ENCODE measurements at places on chromosomes 1 and 21.

DNA sequence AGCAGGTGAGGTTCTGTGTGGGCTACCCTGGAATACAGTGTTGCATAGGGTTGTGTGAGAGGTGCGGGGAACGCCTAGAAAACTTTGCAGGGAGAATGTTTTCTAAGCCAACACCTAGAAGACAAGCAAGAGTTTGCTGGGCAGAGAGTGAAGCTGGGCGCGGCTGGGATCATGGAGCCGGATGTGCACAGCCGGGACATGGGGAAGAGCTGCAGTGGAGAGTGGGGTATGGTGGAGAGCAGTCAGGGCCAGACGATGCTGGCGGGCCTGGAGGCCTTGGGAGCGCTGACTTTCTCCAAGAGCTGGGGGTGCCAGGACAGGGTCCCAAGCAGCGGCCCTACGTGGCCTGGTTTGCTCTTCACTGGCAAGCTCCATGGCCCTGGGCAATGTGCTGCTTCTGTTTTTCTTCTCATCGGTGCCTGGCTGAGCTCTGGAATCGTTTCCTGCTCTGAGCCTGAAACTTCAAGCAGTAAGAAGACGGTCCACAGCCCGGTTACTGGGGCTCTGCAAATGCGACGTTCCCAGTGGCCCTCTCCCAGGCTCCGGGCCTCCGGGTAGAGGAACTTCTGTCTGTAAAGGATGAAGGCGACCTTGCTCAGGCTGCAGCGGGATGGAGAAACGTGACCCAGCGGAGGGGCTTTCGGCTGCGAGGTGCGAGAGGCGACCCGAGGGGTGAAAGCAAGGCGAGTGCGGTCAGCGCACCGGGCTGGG, 51.9 kb upstream of the CD34 start:
- no peak for DNase-seq

DNA sequence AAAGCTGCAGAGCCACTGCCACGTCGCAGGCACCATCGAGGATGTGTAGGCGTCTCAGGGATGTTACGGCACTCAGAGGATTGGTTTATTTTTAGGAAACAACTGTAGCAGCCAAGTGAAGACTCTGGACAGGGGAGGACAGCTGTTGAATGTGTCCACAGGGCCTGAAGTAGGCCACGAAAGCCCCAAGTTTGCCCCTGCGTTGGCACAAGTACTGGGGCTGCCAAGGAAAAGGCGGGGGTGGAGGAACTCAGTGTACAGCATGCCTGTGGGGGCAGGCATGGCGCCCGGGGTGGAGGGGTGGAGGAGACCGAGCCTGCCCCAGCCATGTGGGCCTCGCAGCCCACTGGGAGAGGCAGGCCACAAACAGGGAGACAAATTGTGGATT, 89.7 kb downstream of the ADARB1 start:
- no peak for DNase-seq

GRCh38 chr1:210311726-210312493, 16.8 kb upstream of the HHAT start:
- no peak for DNase-seq

GRCh38 chr1:107352850-107353249, 212.0 kb downstream of the NTNG1 start:
- DNase-seq, result no peak

- DNase-seq, result no peak
Observed at GRCh38 chr1:17314491-17314971, 6.5 kb downstream of the PADI4 start.

- no peak for DNase-seq
Observed at GRCh38 chr1:78040484-78041089, 5.2 kb upstream of the GIPC2 start.

DNA sequence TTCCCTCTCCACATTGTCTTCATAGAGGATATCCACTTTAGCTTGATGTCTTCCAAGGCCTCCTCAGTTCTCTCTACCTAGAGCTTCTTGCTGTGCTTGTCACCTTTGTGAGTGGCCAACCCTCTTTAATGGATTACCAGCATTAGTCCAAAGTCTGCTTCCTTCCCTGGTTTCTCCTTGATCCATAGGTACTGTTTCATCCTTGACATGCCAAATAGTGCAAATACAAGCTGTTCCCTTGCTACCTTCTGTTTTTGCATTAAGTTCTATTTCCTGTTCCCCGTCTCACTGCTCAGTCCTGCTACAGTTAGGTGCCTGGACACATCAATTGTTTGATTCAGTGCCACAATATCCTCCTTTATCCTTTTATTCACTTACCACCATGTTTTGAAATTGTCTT, 19.2 kb downstream of the MAST2 start:
- no peak for DNase-seq

- no peak for DNase-seq
Observed at GRCh38 chr1:103517380-103518047, 8.0 kb upstream of the RNPC3 start.

DNA sequence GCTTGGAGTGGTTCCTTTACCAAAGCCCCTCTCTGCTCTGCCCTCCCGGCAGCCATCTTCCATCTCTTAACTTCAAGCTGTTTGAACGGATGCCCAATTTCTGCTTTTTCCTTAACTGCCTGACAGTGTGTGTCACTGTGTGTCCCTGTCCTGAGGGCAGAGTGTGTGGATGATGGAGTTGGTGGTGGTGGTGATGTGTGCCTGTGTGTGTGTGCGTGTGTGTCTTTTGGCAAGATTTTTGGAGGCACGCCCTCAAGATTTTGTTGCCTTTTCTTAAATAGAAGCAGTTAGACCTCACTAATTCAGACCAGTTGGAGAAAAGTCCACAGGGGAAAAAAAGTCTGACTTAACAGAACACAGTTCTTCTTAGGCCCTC, 30.3 kb downstream of the SERTAD4 start:
- DNase-seq, result no peak

DNA sequence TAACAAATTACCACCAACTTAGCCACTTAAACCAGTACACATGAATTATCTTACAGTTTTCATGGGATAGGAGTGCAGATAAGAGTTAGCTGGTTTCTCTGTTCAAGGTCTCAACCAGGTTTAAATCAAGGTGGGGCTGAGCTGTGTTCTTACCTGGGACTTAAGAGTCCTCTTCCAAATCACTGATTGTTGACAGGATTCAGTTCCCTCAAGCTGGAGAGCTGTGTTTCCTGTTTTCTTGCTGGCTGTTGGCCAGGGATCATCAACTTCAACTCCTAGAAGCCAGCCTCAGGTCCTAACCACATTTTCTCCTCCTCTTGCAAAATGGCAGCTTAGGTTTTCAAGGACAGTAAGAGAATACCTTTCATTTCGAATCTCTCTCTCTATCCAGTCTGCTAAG, 123.8 kb upstream of the CHRM3 start:
- no peak for DNase-seq

GRCh38 chr1:231508497-231508896, 20.0 kb upstream of the TSNAX start:
- no peak for DNase-seq

GRCh38 chr1:33643216-33643615, 170.8 kb downstream of the ZSCAN20 start:
- DNase-seq, result no peak

DNA sequence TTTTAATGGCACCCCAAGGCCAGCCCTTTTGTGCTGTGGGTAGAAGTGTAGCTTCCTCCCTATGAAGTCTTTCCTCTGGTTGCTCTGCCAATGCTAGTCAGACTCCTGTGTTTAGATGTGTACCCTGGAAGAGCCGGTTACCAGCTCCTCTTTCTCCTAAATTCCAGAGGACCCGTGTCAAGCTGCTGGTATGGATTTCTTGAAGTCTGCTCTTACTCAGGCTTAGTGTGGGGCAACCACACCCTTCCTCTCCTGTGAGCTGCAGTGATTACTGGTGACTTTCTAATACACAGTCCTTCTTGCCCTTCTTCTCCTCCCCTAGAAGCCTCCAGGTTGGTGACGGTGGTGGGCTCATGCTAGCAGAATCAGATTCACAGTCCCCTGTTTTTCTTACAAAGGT, 74.1 kb upstream of the AKT3 start:
- no peak for DNase-seq

DNA sequence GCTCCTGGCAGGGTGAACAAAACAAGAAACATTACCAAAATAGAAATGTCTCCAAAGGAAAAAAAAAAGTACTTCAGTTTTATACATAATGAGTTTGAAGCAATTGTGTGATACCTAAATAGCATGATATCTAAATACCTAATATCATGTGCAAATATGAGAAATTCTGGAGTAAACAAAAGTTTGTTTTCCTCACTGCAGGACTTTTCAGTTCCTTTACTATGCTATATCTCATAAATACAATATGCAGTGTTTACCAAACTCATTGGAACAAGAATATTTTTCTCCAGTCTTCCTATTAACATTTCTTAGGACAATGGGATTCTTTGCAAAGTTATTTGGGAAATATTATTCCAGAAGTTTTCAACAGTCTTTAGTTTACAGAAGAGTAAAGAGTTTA, 98.1 kb downstream of the VAV3 start:
- no peak for DNase-seq

DNA sequence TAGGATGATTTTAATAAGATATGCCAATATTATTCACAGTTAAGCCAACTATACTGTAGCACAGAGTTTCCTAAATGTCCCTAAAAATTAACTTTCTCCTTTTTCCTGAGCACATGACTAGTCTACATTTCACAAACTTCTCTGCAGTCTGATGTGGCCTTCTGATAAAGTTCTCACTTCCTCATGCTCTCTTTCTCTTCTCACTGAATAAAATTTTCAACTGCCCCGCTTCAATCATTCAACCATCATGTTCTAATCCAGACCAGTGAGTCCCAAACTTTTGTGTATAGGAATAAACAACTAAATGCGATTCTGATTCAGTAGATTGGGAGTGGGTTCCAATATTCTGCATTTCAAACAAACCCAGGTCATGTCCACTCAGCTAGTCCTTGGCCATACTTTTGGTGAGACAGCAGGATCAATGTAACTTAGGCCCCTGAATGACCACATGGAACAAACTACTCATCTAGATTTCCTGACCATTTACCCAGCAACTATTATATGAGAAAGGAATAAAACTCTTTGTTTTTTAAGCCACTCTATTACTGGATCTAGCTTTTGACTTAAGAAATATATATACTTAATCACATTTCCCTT, 20.1 kb downstream of the TUT4 start:
- DNase-seq, result no peak

GRCh38 chr1:72567521-72567920, 285.2 kb upstream of the NEGR1 start:
- no peak for DNase-seq

GRCh38 chr21:44434568-44434925, 20.8 kb upstream of the LRRC3 start:
- peak; percentile 1 for DNase-seq

DNA sequence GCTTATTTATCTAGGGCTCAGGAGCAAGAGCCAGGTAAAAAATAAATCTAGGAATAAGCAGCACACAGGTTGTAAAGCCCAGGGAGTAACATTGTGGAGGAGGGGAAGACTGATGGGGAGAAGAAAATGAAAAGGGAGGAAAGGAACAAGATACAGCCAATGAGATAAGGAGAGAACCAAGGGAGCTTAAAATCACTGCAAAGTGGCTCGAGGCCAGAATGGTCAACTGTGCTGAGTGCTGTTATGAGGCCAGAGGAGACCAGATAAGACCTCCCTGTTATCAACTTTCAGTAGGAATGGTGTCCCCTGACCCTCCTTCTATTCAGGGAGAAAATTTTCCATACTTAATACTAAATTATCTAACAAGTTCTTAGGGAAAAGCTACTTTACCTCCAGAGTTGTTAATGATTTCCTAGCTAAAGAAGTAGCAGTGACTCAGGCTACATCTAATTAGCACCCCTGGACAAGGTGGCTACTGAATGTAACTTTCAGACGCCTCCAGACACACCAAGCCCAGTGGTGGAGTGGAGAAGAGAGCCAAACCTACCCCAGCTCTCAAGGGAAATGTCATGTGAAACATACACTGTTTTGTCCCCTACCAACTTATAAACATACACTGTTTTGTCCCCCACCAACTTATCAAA, 25.5 kb downstream of the ENAH start:
- DNase-seq, result no peak

- DNase-seq, result no peak
Observed at GRCh38 chr1:180836449-180836848, 76.2 kb upstream of the KIAA1614 start.

DNA sequence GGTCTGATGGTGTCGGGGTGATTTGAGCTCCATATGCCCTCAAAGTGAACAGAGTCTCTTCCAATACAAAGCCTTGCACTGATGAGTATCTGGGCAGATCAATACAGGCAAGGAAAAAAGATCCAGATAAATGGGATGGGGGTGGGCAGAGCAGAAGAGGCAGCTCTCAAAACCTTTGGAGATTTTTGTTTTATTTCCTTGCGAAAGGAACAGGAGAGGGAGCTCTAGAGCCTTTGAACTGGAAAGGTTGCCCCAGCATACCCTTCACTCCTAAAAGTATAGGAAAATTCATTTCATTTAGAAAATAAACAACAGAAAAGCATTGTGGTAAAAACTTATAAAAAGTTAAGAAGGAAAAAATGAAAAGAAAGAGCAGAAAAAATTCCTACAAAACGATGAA, 31.4 kb upstream of the OLIG2 start:
- DNase-seq, result no peak

DNA sequence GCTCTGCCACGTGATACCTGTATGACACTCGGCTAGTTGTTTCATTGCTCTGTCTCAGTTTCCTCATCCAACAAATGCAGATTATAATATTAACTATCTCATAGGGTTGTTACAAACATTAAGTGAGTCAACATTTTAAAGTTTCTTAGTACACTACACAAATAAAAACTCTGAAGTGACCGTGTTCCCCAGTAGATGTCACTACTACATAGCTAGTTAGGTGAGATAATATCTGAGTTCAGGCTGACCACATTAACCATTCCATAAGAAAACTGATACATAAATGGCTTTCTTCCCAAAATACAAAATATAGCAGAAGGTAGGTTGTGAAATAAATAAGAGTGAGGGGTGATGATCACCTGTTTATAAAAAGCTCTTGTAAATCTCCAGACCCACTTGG, 214.1 kb downstream of the NUF2 start:
- no peak for DNase-seq

DNA sequence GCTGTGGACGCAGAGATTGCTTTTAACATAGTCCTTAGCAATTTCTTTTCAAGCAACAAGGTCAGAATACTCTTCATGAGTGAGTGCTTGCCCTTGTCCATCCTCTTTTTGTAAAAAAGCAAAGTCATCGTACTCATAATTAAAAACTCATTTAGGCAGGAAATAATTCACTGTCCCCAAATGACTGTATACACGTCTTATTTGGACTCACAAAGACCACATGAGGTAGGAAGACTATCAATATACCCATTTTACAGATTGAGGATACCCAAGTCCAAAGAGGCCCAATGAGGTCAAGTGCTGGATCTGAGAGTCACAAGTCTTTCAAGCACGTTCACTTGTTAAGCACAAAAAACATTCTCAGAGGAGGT, 13.2 kb downstream of the ITPKB start:
- no peak for DNase-seq
